ENCODE measurements at places on chromosomes 3 and 15.
A peak's percentile ranks its signal among the peaks of the same experiment; 100 is the strongest.

DNA sequence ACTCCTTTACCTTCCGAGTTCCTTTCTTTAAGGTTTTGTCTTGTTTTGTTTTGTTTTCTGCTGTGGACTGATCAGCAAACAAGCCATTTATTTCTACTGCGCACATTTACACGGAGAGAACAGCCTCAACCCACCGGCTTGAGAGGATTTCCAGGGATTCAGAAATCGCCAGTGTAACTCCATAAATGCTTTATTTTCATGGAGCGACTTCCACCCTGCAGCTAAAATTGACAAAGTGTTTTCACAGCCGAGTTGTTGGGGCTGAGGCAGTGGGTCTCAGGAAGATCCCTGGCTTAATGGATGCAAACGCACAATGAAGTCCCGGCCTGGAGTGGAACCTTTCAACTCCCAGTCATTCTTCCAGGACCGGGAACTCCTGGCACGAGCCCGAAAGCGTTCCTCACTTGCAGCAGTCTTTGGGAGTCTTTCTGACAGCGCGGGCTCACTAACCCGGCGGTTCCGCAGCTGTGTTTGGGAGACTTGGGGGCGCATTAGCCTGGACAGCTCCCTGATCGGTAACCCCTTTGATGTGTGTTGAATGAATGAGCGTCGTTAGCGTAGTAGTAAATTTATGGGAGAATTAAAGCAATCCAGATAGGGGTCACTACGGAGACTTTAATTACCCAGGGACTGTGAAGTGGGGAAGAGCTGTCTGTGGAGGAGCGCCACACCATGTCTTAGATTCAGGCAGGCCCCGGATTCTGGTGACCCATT lies 785 bp upstream of the MYRIP start:
- no peak for DNase-seq

DNA sequence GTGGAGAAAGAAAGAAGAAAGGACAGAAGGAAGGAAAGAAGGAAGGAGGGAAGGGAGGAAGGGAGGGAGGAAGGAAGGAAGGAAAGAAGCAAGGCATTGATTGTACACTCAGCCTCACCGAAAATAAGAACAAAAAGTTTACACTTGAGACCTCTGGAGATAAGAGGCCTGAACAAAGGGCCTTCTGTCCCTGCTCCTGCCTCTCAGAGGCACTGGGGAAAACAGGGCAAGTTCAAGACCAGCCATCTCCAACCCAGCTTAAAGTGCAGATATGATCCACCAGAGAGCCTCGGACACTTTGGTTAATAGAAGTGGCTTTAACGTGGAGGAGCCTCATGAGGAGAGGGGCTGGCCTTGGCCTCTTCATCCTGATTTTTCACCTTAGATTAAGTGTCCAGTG lies 582.9 kb upstream of the PPP2R3A start:
- DNase-seq, result no peak

DNA sequence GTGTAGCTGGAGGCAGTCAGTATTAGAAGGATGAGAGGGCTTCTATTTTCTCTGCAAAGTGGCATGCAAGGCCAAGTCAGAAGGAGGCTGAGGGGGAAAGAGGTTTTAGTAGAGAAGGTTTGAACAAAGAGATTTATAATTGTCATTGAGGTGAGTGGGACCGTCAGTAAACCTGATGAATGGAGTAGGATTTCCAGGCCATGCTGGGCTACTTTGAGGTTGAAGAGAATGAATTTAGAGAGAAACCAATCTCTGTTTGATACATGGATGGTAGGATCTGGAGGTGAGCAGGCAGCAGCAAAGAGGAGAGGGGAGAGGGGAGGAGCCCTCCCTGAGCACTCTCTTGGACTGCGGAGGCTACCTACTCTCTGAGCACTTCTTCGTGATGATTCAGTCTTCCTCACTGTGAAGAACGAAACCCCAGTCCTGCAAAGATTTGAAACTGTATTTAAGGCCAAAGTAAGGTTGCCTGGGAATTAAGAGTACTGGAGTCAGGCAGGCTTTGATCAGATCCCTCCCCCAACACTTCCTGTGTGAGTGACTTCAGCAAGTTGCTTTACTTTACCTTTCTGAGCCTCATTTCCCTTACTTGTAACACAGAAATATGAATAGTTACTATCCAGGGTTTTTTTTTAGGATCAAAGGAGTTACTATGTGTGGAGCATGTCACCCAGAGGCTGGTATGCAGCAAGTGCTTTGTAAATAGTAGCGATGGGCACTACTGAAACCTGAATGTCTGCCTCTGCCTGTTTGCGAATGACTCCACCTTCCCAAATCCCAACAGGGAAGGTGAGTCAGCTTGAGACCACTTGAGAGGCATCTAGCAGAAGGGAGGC lies 75.8 kb downstream of the RPL39L start:
- DNase-seq, result no peak

DNA sequence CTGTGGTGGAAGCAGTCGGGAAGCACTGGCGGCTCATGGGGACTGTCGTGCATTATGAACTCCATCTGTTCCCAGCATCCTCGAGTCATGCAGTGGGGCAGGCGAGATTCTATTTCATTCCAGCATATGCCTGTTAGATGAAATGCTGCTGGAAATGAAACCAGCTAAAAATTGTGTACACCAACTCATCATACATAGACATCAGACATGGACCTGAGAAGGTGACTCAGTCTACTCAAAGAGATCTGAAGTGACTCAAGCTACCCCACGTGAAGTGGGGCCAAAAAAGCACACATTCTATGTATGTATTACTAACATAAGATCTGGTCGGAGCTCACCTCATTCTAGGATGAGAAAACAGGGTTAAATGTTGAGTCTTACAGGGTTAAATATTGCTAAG lies 47.5 kb upstream of the FAM98B start:
- no peak for DNase-seq

- no peak for DNase-seq
These were observed 84.7 kb upstream of the PTX3 start for GRCh38 chr3:157351981-157352380.

- DNase-seq, result no peak
These were observed 102.3 kb downstream of the P2RY1 start for GRCh38 chr3:152937234-152937633.

- DNase-seq, result no peak
These were observed 4.0 kb upstream of the SEMA3F start for GRCh38 chr3:50150863-50151686.

- DNase-seq, result no peak
These were observed 64.8 kb upstream of the THSD4 start for GRCh38 chr15:71050461-71050860.

DNA sequence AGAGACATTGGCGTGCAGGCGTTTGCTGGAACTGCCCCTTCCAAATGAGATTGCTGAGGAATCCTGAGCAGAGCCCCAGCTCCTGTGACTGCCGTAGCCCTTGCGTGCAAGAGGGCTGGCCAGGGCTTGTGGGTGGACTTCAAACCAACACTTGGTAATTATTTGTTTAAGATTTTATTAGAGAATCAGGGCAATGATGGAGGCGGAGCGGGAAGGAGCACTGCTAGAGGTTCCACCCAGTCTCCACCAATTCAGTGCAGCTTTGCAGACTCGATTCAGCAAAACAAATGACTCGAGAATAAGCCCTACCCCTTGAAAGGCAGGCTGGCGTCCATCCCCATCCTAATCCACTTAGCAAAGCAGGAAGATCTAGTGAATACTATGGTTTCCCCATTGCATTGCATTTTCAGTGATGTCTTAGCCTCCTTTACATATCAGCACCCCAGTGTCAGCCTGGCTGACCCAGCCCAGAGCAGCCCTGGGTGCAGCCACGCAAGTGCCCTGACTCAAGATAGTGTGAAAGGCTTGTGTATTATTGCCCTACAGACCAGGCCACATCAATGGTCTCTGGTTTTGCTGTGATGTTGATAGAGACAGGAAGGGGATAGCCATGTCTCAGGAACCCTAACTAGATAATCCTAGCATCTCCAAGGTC lies 26.0 kb downstream of the GLDN start:
- DNase-seq, result no peak

DNA sequence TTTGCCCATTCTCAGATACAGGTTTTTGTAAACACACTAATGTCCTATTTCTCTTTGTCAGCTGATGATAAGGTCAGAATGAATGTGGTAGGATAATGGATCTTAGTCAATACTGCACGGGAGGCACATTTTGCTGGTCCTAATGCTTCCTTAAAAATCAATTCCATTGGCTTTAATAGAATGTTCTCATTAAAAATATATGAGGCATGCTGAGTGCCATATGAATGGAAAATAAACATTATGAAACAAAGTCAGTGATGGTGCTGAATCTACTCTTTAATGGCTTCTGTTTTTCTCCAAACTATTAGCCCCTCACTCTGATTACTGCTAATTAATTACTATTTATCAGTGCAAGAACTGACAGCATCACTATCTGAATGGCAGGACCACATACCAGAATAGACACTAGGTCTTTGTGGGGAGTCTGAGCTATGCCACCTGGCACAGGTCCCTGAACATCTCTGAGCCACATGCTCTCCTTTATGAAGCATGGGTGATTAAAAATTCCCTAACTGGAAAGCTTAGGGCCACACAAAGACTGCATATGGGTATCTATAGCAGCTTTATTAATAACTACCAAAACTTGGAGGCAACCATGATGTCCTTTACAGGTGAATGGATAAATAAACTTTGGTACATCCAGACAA lies 278.9 kb downstream of the MEX3B start:
- DNase-seq, result no peak

DNA sequence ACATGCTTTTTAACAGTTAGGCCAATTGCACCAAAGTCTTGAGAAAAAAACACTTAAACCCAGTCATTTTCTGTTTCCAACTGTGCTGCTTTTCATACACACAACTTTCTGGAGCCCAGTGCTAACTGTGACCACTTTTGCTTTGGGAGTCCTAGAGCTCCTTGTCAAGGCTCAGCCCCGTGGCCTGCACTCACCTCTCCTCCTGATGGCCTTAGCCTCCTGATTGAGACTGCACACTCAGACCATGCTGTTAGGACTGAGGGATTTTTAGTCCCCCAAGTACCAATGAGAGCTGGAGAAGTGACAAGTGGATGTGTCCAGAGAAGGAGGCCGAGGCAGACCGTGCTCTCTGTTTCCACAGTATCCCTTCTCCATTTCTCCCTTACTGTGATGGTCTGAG lies 15.2 kb upstream of the RARRES1 start:
- DNase-seq, result no peak

GRCh38 chr15:26805470-26805869 lies 32.6 kb upstream of the GABRB3 start:
- no peak for DNase-seq

- no peak for DNase-seq
These were observed 464.2 kb downstream of the MECOM start for GRCh38 chr3:169199283-169199682.

GRCh38 chr3:94307588-94307987 lies 244.7 kb downstream of the NSUN3 start:
- DNase-seq, result no peak

DNA sequence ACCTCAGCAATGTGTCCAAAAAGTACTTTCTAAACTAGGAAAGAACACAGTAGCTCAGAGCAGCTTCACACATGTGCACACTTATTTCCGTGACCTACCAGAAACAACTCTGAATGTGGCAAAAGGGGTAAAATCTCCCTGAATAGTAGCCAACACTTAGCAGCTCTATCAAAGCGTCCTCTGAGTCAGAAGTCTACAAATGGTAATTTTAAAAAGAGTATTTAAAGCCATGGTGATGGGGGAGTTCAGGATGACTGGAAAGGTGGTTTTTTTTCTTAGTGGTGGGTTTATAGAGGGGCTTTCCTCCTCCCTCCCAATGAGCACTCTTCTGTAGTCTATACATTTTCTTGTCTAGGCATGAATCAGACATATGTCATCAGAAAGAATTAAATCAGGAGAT lies 223.8 kb upstream of the PRICKLE2 start:
- no peak for DNase-seq

GRCh38 chr3:171446801-171447578 lies 13.2 kb downstream of the TNIK start:
- DNase-seq, result no peak

GRCh38 chr3:51311055-51311454 lies 74.0 kb upstream of the MANF start:
- DNase-seq, result no peak

DNA sequence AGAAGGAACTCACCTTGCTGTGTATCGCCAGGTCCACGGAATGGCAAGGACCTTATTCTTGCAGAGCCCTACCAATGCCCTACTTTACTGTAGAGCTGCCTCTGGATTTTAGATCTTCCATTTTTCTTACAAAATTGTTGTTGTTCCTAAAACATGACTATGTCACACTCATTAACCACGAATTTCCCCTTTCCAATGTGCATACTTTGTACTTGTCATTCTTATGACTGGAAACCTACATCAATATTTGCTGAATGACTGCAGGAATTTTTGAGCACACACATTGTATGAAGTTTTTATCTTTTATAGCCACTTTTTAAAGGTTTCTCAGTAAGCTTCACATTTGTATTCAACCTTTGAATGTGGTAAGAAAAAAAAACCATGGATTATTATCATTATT lies 35.9 kb upstream of the CMSS1 start:
- no peak for DNase-seq

GRCh38 chr3:196941729-196942225 lies 551 bp downstream of the NCBP2 start:
- peak; percentile 87 for DNase-seq

DNA sequence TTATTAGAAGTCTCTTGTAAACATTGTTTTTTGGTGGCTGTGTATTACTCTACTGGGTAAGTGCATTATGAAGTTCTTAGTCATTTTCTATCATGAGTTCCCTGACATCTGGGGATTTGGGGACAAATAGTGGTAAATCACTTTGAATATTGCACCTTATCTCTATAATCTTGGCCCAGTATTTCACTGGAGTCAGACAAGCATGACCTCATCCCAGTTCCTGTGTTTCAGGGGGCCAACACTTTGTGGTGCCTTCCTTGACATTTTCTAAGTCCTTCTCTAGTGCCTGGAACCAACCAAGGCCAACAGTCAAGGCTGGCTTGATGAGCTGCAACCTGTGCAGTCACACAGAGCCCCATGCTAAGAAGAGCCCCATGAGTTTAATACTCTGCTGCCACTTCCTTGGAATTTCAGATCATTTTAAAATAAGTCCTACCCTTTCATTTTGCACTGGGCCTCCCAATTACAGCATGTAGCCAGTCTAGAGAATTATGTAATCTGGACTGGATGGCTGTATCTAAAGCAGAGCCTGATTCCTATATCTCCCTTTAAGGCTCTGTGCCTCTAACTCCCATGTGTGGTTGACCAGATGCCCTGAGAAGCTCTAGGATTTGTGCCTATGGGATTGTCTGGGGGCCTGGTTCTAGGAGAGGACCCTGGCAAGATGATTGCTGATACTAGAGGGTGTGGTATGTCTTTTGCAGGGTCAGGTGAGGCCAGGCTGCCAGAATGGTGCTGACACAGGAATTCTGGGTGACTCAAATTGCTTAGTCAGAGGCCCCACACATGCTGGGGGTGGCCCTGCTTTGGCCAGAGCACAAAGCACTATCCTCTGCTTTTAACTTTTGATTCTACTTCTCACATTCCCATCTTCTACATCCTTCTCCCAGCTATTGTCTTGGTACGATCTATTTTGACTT lies 319.6 kb upstream of the TBC1D5 start:
- DNase-seq, result no peak

- DNase-seq, result peak; percentile 78
These were observed 2.9 kb upstream of the CFAP92 start for GRCh38 chr3:128996726-128997125.

Data from inflammatory macrophage (primary cell).